ENCODE measurements at places on chromosomes 11 and 22.

- DNase-seq = no peak
Measured at GRCh38 chr11:132962041-132962440, 570.3 kb downstream of the OPCML start.

DNA sequence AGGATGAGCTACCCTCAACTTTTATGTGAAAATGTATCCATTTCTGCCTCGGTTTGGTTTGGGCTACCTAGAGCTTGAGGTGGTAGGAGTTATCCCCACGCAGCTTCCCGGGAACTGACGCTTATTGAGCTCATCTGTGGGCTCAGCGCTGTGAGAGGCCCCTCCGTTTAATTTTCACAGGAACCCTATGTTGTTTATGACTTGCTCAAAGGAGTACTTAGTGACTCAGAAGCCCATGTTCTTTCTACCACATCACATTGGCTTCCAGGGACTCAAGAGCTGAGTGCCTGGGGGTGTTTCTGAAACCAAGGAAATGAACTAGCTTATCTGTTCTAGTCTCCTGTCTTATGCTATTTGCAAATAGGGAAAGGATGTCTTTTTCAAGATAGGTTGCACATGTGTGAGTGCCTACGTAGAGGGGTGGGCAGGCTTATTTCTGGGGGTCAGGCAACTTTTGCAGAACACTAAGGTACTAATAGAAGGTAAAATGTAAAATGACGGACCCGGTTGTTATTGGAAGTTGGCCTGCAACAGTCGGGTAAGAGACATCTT is 40.5 kb downstream of the MICAL2 start:
- DNase-seq = peak; percentile 75

DNA sequence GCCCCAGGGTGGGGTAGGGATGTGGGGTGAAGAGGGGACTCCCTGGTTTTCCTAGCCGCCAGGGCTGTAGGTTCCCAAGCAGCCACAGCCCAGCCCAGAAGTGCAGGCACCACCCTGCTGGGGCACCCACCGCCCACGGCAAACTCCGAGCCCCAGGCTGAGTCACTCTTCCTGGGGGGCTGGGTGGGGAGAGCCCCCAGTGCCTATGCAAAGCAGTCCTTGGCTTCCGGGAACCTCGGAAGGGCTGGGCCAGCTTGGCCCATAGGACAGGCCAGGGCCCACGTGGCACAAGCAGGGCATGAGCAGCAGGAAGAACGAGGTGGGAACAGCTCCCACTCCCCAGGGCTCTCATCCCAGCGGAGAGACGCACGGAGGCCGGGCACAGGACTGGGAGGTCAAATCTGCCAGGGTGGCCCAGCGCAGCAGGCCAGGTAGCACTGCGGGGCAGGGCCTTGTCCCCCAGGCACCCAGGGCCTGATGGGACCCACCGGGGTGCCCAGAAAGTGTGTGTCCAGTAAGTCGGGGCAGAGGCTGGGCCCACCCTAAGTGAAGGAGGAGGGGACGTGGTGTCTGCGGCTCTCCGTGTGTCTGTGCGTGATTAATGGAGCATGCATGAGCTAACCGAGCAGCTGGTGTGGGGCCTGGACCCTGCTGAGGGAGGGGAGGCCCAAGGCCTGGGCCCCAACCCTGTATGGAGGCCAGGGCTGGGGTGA is 4.6 kb upstream of the IL17REL start:
- peak; percentile 94 for DNase-seq

- no peak for DNase-seq
Measured at GRCh38 chr22:19111584-19111983, 10.6 kb downstream of the DGCR2 start.

DNA sequence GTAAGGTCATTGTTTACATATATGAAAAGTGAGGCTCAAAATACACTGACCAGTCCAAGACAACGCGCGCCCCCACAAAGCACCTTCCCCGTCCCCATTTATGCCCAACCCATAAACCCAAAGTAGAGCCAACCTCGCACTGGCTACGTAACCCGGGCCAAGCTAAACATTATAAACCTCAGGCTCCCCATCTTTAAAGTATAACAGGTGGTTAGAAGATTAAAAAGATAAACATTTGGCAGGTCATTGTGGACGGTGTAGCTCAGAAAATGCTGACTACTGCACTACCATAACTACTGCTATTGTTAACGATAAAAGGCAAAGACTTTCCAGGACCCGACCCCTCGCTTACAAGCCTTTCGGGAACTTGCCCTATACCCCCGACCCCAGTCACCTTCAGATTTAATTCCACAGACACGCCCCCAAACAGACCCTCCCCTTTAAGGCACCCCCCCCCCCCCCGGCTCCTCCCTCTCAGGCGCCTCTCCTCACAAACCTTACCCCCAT is 470 bp downstream of the NUMA1 start:
- DNase-seq = no peak

DNA sequence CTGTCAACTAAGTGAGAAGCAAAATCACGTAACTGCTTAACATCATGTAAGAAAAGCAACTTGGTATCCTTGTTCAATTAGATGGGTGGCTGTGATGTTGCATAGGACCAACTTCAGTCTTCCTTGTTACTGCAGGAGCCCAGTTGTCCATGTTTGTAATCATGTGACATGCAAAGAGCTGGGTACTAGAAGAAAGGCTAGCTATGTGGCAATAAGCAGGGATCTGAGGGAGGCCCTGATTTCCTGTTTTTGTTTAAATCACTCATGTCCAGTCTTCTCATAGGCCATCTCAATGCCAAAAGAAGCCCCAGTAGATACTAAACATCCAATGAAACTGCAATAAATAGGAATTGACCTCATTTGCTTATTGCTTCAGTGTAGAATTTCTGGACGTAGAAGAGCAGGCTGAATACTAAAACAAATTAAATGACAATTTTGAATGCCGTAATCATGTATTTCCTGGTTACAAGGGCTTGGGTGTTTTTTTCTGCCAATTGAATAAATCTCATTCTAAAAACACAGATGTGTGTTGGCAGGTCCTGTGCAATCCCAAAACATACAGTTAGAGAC is 140.8 kb upstream of the ARHGAP20 start:
- DNase-seq = no peak

GRCh38 chr11:128517451-128518230 is 69.7 kb downstream of the ETS1 start:
- DNase-seq = no peak

DNA sequence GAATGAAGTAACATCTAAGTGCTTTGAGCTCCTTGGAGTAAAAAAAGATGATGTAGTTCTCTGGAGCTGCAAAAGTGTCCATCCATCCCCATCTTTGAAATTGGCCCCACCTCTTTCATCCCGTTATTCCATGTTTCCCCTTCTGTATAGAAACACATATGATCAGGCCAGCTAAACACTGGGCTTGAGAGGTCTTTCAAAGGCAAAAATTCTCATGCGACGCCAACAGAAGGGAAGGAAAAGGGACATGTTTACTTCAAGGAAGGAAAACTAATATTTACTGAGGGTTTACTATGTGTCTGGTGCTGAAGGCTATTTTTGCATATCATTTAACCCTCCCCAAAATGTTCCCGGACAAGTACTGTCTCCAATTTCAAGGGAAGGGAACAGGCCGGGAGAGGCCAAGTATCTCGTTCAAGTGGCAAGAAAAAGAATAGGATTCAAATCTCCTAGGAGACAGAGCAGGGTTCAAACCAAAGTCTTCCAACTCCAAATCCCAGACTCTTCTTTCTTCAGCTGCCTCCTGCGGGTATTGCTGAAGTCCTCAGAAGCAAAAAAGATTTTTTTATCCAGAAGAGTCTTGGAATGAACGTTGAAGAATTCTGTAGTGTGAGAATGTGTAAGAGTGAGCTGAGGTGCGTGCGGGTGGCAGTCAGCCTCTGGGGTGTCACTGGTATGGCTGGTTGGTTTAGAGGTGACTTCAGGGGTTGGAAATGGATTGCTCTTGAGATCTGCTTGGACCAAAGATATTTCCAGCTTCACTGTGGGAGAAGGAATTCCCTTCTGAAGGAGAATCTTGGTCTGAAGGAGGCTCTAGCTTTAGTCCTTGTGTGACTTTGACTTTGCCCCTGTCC is 10.1 kb downstream of the TECTA start:
- DNase-seq = no peak

GRCh38 chr11:1872267-1872985 is 19.3 kb downstream of the PRR33 start:
- DNase-seq = no peak

GRCh38 chr11:104394508-104394907 is 230.6 kb upstream of the PDGFD start:
- DNase-seq = no peak

Measured in stimulated activated naive CD8-positive, alpha-beta T cell treated with anti-CD3 and anti-CD28 coated beads, Interleukin-15, amount 100 ng/mL, for 72 hours (primary cell).